ENCODE measurements at places on chromosomes 2 and 18.

- DNase-seq: no peak
These were observed 63.0 kb upstream of the ACVR1C start for GRCh38 chr2:157691695-157692094.

DNA sequence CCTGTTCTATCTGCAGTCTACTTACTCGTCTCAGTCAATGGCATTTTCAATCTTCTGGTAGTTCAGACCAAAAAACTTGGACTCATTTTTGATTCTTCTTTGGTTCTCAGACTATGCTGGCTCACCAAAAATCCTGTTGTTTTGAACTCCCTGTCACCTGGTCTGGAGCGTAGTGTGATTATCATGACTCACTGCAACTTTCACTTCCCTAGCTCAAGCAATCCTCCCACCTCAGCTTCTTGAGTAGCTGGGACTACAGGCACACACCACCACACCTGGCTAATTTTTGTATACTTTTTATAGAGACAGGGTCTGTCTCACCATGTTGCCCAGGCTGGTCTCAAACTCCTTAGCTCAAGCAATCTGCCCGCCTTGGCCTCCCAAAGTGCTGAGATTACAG is 163.3 kb upstream of the CDH7 start:
- DNase-seq: no peak

- no peak for DNase-seq
These were observed 173.0 kb upstream of the REV1 start for GRCh38 chr2:99662761-99663341.

- DNase-seq: no peak
These were observed 140.2 kb downstream of the TGIF1 start for GRCh38 chr18:3590096-3590630.

DNA sequence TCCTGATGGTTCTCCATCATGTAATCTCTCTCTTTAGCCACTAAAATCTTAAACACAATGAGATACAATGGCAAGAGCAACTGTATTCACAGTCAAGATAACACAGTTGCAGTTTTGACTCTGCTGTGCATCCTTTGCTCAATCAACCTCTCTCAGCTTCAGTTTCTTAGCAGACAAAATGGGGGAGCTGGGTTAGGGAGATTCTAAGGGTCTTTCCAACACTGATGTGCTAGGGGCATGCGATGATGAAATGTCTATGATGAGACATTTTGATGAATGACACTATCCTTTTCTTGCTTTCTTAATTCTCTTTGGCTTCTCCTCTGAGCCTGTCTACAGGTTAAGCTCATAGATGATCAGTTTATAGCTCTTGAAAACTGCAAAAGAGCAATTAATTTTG is 1.1 kb downstream of the SERPINB10 start:
- DNase-seq: no peak

DNA sequence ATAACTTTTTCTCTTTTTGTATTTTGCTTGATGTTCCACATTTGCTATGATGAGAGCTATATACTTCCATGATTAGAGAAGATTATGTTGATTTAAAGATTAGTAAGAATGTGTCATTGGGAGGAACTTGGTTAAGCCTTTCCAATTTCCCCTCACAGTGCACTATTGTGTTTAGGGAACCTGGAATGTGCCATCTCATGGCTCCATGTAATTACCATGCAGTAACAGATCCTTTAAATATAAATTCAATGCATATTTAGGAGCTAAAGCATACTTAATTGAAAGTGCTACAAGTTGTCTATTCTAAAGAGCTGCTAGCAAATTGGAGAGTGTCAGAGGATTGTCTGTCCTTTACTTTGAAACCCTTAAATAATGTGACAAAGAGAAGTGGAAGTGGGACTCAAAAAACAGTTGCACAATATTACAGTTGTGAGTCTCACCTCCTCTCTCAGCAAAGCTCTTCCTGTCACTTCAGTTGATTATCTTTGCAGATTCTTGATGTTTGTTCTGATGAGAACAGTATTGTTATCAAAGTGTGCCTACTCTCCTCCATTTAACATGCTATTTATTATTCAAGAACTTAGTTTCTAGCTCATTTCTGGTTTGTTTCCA is 1162.7 kb upstream of the ZEB2 start:
- DNase-seq: peak; percentile 67

DNA sequence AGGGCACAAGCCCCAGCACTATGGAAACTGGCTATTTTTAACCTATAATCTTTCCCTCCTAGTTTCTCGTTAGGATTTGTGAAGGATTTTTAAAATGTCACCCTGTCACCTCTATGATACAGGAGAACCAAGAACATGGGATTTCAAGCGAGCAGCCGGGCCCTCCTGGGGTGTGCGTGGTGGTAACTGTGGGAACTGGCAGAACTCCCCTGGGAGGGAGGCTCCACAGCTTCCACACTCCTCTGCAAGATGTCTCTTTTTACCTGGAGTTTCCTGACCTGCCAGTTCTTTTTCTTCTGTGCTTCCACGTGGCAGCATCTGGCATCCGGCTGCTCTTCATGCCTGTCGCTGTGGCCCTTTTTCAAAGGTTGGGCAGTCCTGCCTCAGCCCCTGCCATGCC is 386.3 kb upstream of the MYT1L start:
- DNase-seq: no peak

DNA sequence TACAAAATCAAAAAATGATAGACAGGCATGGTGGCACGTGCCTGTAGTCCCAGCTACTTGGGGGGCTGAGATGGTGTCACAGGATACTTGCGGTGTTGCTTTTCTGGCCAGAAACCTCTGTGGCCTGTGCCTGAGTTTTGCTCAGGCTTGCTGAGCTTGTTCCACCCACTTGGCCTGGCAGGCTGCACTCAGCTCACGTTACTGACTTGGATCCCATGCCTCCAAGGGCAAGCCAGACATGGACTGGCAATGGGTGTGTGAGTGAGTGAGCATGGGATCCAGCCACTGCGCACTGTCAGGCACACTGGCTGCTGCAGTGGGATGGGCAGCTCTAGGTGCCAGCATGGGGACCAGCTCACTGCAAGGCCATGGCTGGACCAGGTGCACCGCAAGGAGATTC is 67.9 kb downstream of the NCAPH start:
- no peak for DNase-seq

DNA sequence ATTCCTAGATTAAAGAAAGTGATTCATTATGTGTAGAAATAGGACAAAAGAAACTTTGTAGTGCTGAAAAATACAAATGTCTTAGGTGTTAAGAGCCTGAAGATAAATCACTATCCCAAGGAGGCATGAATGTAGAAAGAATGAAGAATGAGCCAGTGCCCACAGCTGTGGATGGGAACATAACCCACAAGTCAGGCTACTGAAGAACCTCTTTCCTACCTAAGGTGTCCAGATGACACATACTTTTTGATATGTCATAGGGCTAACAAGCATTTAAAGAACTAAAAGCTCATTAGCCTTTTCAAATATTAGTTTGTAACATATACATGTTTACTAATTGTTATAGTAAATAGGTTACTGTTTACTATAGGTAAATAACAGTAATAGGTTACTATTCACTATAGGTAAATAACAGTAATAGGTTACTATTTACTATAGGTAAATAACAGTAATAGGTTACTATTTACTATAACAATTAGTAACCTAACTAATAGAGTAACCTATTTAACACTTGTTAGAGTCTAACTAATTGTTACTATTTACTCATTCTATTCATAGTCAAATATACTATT is 275.0 kb upstream of the KYNU start:
- no peak for DNase-seq

GRCh38 chr2:211545582-211545981 is 989.2 kb downstream of the CPS1 start:
- DNase-seq: no peak

DNA sequence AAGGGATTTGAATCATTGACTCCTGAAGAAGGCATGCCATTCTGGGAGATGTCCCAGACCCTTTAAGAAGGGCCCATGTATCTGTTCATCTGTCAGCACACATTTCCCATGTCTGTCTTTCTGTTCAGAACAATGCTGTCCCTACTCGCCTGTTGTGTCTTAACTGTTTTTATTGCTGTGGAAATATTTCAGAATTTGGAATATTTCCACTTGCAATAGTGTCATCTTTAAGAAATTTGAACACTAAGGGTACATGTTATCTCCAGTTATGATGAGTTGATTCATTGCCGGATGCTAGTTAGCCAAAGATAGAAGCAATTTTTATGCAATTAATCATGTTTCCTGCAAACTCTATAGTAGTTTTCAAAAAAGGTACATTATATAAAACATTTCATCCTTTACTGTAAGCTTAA is 36.9 kb upstream of the NT5C1B start:
- DNase-seq: no peak
